Mammary epithelial cell (primary cell): ENCODE measurements at places on chromosomes 13 and 19.
A peak's percentile ranks its signal among the peaks of the same experiment; 100 is the strongest.

DNA sequence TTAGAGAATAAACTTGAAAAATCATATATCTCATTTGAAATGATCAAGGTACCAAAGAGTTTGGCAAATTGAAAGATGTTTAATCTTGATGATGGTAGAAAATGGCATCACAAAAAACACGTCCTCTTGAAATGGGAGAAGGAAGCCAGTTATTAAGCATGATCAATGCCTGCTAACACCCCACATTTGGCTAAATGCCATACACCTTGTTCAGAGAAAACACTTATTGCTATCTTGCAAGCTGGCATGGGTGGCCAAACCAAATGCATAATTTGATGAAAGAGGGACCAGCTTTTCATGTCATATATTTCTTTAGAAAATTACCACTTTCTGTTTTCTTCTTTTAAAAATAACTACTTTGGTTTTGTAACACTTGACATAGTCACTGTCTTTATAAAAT lies 141.3 kb downstream of the ZAR1L start:
- no peak for DNase-seq

DNA sequence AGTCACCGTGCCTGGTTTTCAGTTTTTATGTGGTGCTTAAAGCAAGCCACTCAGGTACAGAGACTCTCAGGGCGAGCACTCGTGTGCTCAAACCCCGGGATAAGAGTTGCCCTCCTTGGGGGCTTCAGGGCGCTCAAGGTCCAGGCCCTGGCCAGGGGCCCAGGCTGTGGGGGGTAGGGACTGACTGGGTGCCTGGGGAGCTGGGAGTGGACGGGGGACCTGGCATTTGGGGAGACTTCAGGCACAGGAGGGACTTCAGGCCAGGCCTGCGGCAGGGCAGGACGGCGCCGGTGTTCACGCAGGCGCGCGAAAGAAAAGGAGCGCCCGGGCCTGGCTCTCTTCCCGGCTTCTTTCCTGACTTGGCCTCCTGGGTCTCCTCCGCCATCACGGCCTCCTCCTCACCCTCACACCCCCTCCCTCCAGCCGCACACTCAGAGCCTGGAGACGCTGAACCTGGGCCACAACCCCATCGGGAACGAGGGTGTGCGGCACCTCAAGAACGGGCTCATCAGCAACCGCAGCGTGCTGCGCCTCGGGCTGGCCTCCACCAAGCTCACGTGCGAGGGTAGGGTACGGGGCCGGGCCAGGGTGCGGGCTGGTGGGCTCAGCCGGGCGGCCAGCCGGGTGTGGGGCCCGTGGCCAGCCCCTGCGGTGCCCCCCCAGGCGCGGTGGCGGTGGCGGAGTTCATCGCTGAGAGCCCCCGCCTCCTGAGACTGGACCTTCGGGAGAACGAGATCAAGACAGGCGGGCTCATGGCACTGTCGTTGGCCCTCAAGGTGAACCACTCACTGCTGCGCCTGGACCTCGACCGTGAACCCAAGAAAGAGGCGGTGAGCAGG lies 16.1 kb downstream of the NKPD1 start:
- no peak for DNase-seq

DNA sequence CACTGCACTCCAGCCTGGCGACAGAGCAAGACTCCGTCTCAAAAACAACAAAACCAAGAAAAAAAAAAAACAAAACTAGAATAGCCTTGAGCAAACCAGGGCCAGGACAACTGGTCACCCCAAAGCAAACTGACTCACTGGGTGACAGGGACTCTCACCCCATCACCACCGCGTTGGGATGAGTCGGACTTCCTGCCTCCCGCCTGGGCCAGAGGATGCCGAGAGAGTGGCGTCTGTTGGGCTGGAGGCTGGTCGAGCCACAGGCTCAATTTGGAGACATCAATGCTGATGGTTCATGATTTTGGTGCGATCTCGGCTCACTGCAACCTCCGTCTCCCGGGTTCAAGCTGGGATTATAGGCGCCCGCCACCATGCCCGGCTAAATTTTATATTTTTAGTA lies 11.6 kb downstream of the TMPRSS9 start:
- peak; percentile 22 for DNase-seq

GRCh38 chr13:111115965-111116521 lies 933 bp downstream of the ARHGEF7 start:
- DNase-seq: no peak

GRCh38 chr13:44927968-44928367 lies 61.3 kb downstream of the NUFIP1 start:
- no peak for DNase-seq

GRCh38 chr19:37551129-37551993 lies 43.2 kb downstream of the ZNF571 start:
- peak; percentile 67 for DNase-seq

DNA sequence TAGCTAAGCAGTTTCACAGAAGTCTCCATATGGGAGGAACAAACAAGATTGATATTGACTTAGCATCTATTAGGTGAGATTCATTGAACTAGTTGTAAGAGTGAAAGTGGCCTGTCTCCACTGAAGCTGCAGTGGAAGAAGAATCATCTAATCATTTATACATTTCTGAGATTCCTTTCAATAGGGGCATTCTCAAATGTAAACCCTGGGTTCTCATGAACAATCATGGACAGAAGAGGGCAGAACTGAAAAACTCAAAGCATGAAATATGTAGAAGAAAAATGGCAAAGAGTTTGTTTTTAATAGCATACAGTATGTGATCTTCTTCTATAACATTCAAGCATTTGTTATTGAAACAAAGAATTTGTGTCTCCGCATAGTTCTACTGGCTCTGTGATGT lies 17.6 kb upstream of the POSTN start:
- DNase-seq: no peak

GRCh38 chr13:76703216-76703615 lies 183.0 kb downstream of the KCTD12 start:
- no peak for DNase-seq

DNA sequence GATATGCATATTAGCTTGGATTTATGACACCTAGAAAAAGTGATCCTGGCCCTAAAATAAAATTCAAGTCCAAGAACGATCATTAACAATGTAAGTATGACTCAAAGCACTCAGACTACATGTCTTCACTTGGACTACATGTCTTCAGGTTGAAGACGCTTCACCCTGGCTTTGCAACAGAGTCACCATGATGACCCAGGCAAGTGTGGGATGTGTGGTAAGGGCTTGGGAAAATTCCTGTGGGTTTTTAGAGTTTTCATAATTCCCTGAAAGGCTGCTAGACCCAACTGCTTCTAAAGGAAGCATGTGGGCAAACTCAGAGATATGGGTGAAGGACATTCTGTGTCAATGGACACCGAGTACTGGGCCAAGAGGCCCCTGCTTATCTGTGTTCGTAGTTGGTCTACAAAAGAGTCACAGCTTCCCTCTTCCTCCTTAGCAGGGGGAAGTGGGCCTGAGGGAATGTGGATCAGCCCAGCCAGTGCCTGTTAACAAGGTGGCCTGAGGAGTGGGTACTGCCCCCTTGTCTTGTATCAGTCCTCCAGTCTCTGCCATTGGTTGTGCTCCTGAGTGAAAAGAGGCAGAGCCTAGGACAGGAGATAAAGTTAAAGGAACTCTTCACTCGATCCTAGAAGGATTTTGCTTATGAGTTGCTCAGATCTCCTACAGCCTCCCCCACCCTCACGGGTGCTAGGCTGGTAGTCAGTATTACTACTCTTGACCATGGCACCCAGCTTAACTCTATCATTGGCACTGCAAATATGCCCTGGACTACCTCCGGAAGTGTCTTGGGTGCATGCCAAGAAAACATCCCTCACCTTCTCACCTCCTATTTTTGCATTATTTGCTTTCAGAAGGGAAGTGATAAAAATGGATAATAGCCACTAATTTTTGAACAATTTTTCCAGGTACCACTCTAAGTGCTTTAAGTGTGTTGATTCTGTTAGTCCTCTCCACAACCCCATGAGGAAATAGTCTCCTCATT lies 406.3 kb downstream of the COG6 start:
- DNase-seq: peak; percentile 86

- DNase-seq: peak; percentile 53
Measured at GRCh38 chr13:29849071-29849631, 1.3 kb downstream of the UBL3 start.

- DNase-seq: no peak
Measured at GRCh38 chr13:109422161-109422560, 364.2 kb downstream of the IRS2 start.
